ENCODE measurements at places on chromosomes 1 and 21.

GRCh38 chr1:18440385-18441226 lies 40.1 kb upstream of the KLHDC7A start:
- DNase-seq, result no peak

GRCh38 chr1:11407301-11407994 lies 71.5 kb upstream of the DISP3 start:
- no peak for DNase-seq

DNA sequence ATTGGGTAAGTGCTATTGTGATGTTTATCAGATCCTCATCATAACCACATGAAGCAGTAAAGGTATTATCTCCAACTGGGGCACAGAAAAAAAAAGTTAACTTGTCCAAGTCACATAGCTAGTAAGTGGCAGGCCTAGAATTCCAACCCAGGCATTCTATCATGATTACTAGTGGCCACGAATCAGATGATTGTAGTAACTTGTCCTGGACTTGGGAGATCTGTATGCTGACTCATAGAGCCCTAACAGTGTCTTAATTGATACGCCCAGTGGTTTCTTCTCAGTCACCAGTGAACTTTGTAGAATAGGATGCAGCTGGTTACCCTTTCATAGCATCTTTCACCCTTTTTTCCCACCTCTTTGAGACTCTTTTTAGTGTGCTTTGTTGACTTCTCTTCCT lies 91.1 kb upstream of the UBE2U start:
- no peak for DNase-seq

GRCh38 chr1:234601301-234602017 lies 8.5 kb downstream of the IRF2BP2 start:
- DNase-seq, result peak; percentile 69

GRCh38 chr1:25807480-25808390 lies 7.7 kb downstream of the SELENON start:
- peak; percentile 25 for DNase-seq

GRCh38 chr1:82395440-82395839 lies 594.7 kb downstream of the ADGRL2 start:
- no peak for DNase-seq

DNA sequence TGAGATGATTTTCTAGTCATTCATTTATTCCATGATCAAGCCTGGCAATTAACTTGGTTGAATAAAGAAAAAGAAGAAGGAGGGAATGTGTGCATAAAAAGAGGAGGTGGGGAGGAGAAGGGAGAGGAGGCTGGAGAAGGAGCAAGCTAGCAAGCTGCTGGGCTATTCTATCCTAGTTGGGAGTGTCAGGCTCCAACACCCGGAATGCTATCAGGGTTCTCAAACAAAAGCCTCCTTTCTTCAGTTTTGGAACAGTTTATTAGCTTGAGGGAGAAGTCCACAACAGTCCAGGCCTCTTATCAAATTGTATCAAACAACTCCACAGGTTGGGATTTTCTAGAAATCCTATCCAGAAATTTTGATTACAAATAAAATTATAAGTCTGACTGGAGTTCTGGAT lies 80.0 kb downstream of the BCAR3 start:
- DNase-seq, result no peak

GRCh38 chr1:65339866-65340468 lies 30.6 kb downstream of the DNAJC6 start:
- no peak for DNase-seq

DNA sequence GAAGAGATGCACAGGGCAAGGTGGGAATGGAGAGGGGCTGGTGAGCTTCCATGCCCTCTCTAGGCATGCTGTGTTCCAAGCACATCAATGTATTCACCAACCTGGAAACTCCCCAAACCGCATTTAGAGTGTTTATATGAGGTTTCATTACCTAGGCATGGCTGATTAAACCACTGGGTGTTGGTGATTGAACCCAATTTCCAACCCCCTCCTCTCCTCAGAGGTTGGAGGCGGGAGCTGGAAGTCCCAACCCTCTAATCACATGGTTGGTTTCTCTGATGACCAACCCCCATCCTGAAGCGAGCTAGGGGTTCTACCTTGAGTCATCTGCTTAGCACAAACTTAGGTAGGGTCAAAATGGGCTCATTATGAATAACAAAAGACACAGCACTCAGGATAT lies 3.0 kb upstream of the PPIE start:
- DNase-seq, result no peak

DNA sequence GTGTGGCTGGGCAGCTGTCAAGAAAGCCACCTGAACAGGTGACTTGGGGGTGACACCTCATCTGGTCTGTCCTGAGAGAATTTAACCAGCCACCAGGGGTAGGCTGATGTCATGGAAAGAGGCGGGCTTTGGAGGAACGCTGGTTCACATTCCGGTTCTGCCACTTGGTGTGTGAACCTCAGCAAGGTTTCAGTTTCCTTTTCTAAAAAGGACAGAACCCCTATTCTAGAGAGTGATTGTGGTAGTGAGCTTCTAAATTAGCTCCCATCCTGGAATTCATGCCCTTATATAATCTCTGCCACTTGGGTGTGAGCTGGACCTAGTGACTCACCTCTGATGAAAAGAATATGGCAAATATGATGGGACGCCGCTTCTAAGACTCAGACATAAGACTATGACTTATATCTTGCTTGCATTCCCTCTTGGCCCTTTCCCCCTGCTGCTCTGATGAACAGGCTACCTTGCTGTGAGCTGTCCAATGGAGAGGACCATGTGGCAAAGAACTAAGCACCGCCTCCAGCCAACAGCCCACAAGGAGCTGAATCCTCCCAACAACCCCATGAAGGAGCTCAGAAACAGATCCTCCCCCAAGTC lies 332.1 kb downstream of the RRAGC start:
- peak; percentile 47 for DNase-seq
